ENCODE measurements at places on chromosomes 11 and 22.

DNA sequence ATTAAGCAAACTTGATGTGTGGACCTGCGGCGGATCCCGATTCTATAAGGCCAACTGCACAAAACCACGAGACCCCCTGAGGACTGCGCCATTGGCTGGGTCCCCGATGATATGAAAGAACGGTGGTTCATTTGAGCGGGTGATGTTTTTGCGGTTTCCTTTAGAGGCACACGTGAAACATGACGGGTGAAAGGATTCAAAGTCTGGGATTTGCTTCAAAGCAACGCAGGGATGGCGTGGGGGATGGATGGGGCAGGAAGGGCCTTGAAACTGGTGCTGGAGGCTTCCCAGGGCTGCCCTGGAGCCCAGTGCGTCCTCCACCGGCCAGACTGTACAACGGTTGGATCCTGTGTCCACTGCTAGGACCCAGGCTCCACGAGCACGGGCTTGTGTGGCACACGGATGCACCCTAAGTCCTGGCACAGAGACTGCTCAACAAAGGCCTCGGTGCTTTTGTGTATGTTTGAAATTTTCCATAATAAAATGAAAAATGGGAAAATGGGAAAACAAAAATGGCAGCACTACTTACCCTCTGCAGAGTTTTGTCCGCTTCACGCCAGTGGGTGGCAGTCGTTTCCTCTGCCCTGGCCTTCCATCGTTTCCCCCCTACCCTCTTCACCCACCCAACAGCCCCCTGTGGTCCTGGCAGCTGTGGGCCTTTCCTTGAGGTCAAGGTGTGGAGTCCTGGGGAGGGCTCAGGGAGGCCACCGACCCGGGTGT, 3.6 kb downstream of the ASCL2 start:
- no peak for DNase-seq

DNA sequence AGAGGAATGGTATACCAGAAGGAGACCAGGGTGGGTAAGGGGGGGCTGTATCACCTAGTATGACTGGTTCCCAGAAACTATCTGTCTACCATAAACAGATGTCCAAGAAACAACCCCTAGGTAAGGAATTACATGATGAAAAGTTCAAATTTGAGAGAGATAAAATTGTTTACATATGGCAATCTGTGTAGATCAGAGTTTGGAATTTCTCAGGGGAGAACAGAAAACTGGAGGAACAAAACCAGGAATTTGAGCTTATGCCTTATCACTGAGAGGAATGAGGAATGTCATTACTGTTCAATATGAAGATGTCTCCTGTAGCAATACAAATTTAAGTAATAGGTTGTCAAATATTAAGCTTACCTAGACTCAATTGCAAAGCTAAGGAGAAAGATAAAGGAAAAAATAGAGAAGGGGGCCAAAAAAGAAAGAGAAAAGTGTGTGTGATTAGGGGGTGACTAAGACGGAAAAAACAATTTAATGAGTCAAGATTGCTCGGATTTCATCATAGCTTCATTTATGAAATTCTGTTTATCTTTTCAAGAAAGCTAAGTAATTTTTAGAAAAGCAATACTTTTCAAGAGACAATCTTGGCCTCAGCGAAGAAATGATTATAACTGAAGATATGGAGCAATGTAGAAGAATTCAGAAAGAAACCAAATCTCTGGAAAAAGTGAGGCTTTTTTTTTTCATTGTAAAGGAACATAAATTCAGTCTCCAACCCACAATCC, 117.8 kb downstream of the APOL5 start:
- DNase-seq = no peak

DNA sequence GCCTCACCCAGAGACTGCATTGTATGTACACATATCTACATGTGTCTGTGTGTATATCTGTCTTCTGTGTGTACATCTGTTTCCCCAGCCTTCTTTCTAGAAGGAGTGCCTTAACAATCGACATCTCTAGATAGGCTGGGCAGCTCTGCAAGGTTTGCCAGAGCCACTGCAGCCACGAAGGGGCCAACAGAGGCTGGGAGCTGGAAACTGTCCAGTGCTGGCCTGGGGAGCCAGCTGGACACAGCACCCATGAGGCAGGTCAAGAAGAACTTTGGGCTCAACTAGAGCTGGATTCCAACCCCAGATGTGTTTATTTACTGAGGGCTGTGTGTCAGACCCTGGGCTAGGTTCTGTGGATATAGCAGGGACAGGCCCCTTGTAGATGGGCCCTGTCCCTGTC, 3.3 kb downstream of the SGSM1 start:
- no peak for DNase-seq

DNA sequence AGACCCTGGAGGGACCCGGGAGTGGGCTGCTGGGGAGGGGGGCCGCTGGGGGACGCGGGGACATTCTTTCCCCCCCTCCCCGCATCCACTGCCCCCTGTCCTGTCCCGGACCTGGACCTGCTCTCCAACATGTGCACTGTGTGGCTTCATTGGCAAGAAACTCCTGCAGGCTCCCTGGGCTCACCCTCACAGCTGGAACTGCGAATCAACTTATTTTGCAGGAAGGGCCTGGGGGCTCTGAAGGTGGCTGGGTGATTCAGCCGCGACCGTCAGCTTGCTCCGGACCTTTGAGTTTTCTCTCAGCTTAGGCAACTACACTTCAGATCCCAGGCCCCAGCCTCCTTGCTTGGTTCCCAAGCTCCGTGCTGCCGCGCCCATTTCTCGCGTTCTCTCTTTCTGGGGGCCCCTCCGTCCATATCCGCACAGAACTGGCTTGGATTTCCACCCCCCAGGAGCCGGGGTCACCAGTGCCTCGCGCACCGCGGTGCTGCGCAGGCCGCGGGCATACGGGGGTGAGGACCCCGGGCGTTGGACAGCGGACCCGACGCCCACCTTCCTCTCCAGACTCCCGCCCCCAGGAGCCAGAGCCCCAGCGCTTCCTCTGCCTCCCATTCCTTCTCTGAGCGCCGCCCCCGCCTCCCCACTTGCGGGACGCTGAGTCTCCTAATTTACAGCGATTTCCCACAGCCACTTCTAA, 471 bp upstream of the AHNAK start:
- DNase-seq = no peak

DNA sequence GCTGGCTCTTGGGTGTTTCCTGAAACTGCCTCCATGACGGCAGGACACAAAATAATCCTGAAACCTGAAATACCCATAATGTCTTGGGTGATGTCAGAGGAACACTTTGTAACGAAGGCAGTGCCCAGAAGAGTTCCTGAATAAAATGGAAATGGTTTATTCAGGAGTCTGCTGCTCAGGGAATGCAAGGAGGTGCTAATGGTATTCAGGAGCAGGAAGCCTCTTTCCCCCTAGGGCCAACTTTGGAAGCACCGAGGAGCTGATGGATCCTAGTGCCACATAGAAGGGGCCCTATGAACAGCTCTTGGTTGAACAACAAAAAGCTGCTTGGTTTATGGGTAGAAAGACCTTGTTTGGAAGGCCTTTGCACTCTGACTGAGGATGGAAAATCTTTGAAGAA, 15.5 kb downstream of the TREH start:
- no peak for DNase-seq

DNA sequence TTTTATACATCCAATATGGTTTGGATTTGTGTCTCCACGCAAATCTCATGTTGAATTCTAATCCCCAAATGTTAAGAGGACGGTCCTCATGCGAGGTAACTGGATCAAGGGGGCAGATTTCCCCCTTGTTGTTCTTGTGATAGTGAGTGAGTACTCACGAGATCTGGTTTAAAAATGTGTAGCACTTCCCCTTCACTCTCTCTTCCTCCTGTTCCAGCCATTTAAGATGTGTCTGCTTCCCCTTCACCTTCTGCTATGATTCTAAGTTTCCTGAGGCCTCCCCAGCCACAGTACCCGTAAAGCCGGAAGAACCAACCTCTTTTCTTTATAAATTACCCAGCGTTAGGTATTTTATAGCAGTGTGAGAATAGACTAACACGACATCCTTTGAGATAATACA, 98.6 kb downstream of the TTC28 start:
- DNase-seq = no peak

DNA sequence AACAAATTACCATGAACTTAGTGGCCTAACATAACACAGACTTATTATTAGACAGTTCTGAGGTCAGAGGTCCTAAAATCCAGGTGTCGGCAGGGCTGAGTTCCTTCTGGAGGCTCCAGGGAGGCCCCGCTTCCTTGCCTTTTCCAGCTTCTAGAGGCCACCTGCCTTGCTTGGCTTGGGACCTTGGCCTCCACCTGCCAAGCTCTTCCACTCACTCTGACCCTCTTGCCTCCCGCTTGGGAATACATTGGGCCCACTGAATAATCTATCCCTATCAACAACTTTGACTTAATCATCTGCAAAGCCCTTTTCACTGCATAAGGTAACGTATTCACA, 3.2 kb upstream of the MS4A10 start:
- no peak for DNase-seq

GRCh38 chr11:132424433-132424832, 1054.0 kb downstream of the NTM start:
- DNase-seq = no peak

- DNase-seq = no peak
Observed at GRCh38 chr11:117966908-117967307, 19.3 kb upstream of the IL10RA start.

DNA sequence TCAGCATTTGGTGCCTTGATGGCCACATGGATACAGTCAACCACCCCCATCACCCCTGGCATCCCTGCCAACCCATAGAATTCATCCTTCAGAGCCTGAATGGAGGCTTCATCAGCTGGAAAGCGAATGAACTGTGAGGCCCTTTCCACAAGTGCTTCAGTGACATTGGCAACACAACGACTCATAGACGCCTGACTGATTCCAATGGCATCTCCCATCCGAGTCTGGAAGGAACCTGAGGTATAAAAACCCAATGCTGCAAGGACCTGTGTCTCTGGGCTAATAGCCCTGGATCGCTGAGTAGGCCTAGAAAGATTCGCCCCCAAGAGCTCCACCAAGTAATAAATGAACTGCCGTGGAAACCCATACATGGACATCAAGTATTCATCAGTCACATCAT, 1.3 kb downstream of the HARBI1 start:
- DNase-seq = no peak

- DNase-seq = peak; percentile 36
Observed at GRCh38 chr22:19962909-19963806, 21.5 kb upstream of the TXNRD2 start.

DNA sequence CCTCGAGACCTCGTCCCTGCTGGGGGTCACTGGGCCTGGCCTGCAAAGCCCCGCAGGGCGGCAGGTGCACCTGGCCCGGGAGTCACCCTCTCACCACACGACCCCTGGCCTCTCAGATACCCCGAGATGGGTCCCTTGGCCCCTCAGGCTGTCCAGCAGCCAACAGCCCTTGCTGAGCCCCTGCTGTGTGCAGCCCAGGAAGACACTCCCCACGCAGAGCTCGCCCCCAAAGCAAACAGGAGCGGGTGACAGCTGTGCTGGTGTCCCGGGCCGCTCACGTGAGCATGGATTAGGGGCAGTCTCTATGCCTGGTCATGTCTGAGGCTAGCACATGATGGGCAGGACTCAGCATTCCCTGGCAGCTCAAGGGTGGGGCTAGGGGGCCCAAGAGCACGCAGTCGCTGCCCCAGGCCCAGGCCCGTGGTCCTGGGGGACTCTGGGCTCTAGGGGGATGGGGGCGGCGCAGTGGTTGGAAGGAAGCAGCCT, 31.3 kb downstream of the WNT7B start:
- DNase-seq = no peak

DNA sequence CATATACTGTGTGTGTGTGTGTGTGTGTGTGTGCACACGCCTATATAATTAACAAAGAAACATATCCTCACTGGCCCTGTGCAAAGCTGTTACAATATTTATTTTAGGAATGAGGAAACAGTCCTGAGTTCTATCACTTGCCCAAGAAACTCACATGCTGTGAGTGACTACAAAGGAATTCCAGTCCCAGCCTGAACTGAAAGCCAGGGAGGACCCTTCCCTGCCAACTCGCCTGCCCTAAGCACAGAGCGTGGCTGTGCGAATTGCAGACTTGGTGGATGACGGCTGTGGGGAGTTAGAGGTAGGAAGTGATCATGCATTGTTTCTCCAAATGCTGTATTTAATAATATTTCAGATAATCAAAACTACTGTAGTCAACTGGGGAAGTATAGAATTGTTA, 26.4 kb upstream of the CD5 start:
- DNase-seq = no peak

DNA sequence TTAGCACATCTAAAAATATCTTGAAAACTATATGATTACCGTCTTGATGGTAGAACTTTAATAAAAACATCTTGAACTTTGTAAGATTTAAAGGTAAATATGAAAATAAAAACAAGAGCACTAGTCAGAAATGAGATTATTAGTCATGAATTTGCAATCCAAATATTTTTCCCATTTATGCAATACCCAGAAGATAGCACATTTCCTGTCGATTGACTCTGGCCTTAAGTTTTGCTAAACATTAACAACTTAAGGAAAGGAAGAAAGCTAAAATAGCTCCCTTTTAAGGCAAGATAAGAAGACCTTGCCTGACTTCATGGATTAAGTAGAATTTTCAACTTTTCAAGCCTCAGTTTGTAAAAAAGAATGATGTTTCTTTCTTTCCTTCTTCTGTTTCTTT, 1374.7 kb upstream of the RAG2 start:
- no peak for DNase-seq

- DNase-seq = no peak
Observed at GRCh38 chr11:708511-708910, 2.5 kb downstream of the EPS8L2 start.

DNA sequence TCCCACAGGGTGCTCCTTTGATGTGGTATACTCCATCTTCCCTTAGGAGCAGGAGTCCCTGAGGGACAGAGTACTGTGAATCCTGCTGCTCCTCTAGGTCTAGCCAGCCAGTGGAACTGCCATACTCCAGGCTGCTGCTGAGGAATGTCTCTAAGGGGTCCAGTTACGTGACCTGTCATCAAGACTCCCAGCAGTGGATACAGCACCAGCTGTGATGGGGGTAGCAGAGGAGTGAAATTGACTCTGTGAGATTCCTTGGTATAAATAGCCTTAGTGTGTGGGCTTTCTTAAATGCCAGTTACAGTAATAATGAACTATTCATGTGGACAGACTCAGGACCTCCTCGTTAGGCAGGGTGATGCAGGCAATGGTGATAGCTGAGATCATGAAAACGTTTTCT, 140.4 kb upstream of the LUZP2 start:
- DNase-seq = no peak

DNA sequence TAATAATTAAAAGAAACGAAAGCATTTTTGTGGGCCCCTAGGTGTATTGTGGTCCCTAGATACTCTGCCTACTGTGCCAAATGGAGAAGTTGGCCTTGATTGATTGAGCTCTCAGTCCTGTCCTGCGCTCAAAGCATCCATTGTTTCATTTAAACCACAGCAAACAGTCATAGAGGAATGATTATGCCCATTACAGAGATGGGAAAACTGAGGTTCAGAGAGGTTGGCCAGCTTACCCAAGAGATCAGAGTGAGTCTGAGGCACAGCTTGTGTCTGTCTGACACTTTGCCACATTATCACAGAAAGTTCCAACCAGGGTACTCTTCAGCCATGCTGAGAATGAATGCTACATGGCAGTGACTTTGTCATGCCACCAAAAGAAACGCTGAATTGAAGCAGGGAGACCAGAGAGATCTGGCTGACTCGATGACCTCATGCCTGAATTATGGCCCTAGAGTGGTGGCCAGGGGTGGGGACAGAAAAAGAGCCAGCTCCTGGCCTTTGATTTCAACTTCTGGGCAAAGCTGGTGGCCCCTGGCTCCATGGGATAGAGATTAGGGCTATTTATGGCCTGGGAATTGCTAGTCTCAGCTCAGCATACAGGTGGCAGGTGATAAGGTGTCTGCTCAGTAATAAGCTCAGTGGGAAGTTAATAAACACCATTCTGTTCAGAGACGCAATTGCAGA, 180.5 kb downstream of the MIAT start:
- DNase-seq = no peak

GRCh38 chr11:84648471-84648870, 978.7 kb downstream of the DLG2 start:
- DNase-seq = no peak

- DNase-seq = no peak
Observed at GRCh38 chr11:106176817-106177216, 99.4 kb downstream of the AASDHPPT start.

Measured in GOT3 (cell line).